CD4-positive, alpha-beta T cell treated with Interleukin-4 for 1 hour (primary cell): ENCODE measurements at places on chromosomes 3 and 15.
A peak's percentile ranks its signal among the peaks of the same experiment; 100 is the strongest.

DNA sequence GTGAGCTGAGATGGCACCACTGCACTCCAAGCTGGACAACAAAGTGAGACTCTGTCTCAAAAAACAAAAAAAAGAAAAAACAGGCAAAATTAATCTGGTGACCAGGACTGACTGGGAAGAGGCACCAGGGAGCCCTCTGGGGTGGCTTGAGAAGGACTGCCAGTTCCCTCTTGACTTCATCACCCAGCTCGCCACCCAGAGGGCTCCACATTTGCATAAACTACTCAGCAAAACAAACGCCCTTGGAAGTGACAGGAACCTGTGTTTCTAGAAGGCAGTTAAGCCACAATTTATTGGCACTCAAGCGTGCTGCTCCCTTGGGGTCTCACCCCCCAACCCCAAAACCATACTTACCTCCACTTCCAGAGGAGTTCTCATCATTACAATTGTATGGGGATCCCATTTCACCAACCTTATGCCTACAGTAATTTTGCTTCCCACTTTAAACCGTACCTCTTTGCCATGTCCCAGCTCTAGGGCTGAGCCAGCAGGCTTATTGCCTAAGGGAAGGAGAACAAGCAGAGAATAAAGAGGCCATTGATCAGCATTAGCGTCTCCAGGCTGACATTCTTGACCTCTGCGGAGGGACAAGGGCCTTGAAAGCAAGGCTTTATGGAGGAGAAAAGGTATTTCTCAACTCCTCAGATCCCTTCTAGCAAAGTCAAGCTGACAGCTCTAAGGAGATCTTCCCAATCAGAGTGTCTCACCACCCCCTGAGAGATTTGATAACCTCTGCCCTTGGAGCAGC lies 357.4 kb downstream of the SHQ1 start:
- DNase-seq = no peak

- no peak for DNase-seq
These were observed 124.8 kb upstream of the GOLIM4 start for GRCh38 chr3:168220556-168220955.

DNA sequence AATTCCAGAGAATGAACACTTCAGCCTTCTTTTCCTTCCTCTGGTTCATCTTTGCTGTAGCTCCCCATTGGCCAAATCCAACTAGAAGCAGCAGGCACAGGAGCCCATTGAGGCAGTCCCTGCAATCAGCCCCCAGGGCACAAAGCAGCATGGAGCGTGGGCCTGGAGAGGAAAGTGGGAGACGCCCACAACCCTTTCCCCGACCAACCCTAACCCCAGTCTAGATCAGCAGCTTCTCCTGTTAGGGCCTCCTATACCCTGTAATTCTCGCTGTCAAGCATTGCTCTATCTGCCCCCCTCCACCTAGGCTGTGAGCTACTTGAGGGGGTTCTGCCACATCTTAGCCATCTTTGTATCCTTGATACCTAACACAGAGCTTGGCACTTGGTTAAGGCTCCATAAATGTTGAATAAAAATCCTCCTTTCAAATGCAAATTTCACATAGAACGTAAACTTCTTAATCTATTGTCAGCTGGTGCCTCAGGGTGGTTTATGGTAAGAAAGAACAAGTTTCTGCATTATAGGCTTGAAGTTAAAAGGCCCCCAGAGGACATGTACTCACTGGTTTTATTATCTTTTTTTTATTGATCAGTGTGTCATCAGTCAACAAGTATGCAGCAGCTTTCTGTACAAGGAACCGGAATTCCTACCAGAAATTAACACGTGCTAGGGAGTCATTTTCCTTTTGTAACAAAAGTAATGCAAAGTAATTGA lies 97.9 kb upstream of the PFN2 start:
- DNase-seq = no peak

- DNase-seq = peak; percentile 77
These were observed 183.8 kb upstream of the THBS1 start for GRCh38 chr15:39396979-39397615.

DNA sequence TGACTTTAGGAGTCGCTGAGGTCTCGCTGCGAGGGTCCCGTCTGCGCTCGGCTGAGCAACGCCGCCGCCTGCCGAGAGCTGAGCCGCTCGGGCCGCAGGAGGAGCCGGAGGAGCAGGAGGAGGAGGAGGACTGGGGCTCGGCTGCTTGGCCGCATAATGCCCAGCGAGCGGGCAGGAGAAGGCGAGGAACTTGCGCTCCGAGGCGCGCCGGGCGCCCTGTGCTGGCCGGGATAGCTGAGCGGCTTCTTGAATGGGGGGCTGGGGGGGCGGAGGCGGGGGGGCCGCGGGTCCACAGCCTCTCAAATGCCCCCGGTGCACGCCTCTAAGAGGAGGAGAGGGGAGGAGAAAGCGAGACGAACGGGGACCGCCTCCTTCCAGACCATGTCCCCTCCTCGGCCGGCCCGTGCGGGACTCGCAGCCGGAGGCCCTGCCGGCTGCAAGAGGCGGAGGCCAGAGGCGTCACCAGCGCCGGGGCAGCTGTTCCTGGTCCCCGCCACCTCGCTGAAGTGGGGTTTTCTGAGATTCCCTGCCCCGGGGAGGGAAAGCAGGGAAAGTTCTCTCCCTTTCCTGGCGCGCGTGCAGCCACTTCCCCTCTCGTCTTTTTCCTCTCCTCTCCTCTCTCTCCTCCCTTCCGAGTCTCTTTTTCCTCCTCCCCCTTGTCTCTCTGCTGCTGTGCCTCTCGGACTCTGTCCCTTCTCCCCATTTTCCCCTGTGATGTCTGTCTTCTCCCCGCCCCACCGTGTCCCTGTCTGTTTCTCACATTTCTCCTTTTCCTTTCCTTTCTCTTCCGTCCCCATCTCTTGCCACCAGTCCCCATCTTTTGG lies at the start of gene ADAMTS9:
Gene ADAMTS9, minus strand, starts transcription at position 220 of the 824 bp plus-strand sequence. CDS start 343 bp downstream, outside the sequence.
- DNase-seq = no peak

DNA sequence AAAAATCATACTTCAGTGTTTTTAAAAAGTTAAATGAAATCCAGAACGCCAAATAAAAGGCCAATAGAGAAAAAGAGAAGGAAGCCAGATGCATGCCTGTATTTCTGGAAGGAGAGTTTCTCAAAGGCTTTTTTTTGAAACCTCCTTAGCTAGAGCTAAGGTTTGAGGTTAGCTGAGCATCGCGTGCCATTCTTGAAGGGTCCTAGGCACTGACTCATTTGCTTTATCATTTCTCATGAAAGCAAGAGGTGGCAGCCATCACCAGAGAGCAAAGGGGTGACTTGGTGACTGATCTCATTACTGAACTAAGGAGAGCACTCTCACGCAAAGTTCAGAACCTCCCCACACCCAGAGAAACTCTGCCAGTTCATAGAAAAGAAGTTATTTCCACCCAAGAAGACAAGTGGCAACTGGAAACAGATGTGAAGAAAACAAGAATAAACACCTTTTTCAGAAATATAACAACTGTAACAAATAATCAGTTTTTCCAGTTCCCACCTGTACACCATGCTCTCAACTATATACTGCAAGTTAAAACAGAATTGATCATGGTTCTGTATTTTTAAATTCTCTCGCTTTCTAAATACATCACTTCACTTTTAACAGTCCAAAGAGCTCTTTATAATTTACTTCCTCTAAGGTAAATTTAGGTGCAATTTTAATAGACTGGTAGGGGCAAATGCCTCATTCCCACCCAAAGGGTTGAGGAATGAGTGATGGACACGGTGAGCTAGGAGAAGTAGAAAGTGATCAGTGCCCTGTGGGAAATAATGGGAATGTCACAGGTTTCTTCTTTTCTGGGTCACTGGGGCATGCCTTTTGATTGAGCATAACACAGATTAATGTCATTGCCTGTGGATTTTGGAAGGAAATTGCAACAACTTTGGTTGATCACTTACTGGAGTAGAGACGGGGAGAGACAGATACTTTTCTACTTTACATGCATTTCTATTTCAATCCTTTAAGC lies 24.7 kb downstream of the GPR15 start:
- peak; percentile 73 for DNase-seq

DNA sequence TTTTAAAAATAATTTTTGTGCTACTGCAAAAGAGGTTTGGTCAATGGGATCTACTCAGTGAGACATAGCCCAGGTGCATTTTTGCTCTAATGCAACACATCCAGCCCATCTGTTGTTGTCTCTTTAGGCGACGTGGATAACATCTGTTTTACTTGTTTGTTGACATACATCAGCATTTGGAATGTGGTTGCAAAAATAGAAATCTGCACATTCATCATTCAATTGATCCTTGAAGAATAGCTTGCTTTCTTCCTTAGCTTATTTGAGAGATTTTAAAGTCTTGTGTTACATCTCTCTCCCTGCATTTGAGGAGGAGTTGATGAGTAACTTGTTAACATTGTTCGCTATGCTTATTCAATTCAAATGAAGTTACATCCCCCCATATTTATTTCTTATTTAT lies 1202.3 kb downstream of the NSUN3 start:
- DNase-seq = no peak

DNA sequence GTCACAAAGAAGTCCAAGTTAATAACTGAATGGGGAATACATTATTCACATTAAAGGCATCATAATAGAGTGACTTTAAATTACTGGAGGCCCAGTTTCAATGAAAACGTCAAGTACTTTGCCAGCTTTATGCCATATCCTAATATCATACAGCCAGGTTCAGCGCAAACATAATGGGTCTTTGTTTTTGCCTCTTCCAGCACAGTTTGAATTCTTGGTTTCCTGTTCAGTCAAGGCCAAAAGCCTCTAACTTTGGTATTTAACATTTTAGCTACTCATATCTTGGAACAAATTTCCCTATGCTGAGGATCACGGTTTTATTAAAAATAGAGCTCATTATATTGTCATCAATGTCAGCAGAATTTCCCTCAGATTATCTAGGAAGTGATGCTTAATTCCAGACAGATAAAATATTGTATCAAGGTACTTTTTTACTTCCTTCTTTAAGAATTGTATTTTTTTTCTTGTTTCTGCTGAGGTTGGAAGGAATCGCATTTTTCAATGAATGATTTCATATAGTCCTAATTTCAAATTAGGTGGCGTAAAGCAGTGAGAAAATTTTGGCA lies 269.2 kb downstream of the THRB start:
- DNase-seq = no peak

- DNase-seq = no peak
These were observed 394.9 kb upstream of the EPHA3 start for GRCh38 chr3:88712552-88712951.

DNA sequence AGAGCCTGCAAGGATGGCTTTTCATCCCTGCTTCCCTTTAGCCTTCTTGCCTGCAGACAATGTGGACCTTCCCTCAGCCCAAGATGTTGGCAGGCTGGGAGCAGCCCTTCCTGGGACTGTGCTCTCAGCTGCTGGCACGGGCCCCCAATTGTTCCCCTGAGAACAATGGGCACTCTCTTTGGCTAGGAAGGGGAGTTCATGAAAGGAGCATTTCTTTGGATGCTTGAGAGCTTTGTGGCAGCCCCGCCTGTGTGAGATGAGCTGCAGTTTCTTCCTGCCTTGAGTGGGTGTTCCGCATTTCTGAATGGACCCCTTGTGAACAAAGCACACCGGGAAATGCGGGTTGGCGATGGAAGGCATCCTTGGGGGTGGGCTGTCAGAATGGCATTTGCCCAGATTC lies 35.0 kb upstream of the BSN start:
- no peak for DNase-seq

DNA sequence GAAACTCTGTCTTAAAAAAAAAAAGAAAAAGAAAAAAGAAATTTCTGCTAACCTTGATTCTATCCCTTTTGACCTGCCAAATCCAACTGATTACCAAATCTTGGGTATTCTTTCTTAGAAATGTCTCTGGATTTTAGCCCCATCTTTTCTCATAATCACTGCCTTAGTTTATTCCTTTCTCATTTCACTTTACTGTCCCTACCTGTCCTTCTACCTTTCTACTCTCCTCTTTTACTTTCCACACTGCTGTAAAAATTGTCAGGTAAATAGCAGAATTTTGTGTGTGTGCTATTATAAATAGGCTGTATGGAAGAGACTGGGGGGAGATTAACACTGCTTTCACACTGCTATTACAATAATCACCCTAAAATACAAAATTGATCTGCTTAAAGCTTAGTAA lies 16.7 kb downstream of the PIK3CA start:
- no peak for DNase-seq

GRCh38 chr15:79881254-79881653 lies 15.6 kb downstream of the MTHFS start:
- no peak for DNase-seq

DNA sequence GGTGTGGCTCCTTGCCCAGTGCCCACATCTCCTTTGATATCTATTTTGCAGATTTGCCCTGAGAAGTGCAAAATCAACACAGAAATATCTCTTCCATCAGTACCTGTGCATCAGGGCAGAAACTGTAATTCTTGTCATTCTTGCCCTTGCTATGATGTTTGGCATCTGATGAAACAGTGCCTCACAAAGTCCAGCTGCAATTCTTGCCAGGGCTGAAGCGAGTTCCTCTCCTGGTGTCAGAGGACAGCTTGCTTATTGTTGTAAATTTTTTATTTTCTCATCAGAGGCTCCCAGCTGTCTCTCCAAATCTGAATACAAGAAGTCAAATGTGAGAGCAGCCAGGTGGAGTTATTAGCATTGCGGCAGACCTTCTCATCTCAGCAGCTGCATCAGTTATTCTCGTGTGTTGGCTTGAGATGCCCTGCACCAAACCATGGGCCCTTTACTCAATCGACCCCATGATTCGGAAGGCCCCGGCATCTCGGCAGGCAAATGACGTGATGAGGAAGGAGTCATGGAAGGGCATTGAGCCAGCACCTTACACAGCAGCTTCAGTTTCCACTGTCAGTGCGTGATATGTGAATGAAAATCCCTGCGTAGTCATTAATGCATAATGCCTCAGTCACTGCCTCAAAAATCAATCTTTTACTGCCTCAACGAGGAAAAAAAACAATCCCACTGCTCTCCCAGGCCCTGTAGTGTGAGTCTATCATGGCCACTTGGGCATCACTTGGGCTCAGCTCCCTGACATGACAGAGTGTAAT lies 93.4 kb downstream of the CCNL1 start:
- DNase-seq = no peak

- no peak for DNase-seq
These were observed 313.9 kb downstream of the FGF12 start for GRCh38 chr3:192413461-192413860.
